ENCODE measurements at places on chromosomes 16 and 17. TPM values are rescaled to one million over a fixed set of nuclear protein-coding genes. Genes with fewer than 3 reads are reported as not detected.

The CD7 gene
- total RNA-seq: not detected

The KRT28 gene
- total RNA-seq: not detected

The ZNF423 gene
- 1.5 TPM for total RNA-seq

The SLC16A11 gene
- 0.38 TPM for total RNA-seq

The MTMR4 gene
- 33.7 TPM for total RNA-seq
